HTR-8/SVneo (cell line): ENCODE measurements at places on chromosomes 12 and 14.

GRCh38 chr14:90194706-90195105, 61.6 kb upstream of the PSMC1 start:
- DNase-seq: no peak

DNA sequence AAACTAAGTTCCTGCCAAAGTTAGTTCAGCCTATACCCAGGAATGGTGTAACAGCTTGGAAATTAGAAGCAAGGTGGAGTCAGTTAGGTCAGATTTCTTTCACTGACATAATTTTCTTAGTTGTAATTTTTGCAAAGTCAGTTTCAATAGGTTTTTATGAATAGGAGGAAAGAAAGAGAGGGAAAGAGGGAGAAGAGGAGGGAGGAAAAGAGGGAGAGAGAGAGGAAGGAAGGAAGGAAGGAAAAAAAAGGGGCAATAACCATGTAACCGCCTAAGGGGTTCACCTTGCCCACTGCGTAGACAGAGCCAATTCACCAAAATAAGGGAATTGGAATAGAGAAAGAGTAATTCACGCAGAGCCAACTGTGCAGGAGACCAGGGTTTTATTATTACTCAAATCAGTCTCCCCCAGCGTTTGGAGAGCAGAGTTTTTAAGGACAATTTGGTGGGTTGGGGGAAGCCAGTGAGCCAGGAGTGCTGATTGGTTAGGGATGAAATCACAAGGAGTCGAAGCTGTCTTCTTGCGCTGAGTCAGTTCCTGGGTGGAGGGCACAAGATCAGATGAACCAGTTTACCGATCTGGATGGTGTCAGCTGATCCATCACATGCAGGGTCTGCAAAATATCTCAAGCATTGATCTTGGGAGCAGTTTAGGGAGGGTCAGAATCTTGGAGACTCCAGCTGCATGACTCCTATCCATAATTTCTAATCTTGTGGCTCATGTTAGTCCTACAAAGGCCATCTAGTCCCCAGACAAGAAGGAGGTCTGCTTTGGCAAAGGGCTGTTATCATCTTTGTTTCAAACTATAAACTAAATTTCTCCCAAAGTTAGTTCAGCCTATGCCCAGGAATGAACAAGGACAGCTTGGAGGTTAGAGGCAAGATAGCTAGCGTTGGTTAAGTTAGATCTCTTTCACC, 126.0 kb upstream of the AMIGO2 start:
- no peak for DNase-seq

GRCh38 chr12:97292588-97292987, 170.0 kb upstream of the RMST start:
- DNase-seq: no peak

GRCh38 chr12:120762086-120762485, 36.5 kb downstream of the ACADS start:
- no peak for DNase-seq

- DNase-seq: no peak
Measured at GRCh38 chr14:53778263-53778662, 178.4 kb downstream of the BMP4 start.

GRCh38 chr12:57896434-57897201, 44.7 kb upstream of the ATP23 start:
- peak; percentile 55 for DNase-seq

DNA sequence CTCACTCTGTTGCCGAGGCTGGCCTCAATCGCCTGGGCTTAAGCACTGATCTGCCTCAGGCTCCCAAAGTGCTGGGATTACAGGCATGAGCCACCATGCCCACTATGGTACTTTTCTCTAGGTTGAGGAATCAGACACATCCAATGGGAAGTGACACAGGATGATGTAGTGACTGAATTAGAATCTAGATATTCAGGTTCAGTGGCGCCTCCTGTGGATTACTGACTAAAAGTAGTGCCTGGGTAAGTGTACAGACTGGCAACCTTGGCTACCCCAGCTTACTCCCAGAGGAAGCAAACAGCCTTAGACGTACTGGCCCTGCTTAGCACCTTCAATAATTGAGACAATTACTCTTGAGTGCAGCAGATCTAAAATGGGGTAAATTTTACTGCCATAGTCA, 22.8 kb downstream of the GALNT8 start:
- DNase-seq: no peak

DNA sequence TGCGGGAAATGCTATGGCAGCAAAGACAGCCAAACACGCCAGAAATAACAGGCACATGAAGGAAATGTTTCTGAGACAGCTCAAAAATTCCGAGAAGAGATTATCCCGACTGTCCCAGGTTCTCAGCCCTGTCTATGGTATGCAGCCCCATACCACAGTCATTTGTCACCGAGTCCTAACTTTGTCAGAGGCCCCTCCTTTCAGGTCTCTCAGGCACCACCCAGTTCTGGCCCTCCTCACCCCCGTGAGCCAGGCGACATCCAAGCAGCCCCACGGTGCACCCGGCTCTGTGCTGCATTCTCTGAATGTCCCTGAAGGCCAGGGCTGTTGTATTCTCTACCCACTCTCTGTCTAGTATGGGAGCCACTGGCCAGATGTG, 24.0 kb downstream of the SSH1 start:
- DNase-seq: peak; percentile 79

DNA sequence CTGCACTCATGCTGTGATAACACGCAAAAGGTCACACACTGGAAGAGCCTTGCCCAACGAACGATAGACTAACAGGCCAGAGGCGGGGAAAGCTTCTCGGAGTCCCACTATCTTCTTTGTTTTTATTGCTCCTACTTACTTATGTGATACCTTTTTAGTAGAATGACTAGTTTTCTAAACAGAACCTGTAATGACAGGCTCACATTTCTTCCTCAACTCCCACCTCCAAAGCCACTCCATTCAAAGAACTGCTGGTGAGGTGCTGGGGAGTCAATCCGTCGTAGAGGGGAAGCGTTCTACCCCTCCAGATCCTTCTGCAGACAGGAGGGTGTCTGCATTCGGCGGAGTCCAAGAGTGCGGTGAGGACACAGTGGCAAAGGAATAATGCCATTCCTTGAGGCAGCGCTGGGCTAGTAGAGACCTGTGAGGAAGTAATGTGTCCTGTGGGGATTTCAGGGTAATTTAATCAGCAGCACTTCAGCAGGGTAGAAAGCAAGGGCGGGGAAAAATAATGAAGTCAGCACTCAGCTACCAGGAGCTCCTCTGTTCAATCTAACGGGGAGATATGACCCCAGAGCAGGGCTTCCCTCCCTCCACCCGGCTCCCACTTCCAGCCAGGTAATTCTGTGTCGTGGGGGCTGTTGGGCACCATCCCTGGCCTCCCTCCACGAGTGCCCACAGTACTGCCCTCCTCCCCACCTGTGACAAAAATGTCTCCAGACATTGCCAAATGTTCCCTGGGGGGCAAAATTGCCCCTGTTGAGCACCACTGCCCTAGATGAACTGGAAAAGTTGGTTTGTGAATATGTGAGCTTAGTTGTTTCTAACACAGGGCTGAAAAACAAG, 25.2 kb downstream of the SPRING1 start:
- DNase-seq: no peak

- DNase-seq: no peak
Measured at GRCh38 chr14:77032491-77032843, 4.0 kb upstream of the IRF2BPL start.

DNA sequence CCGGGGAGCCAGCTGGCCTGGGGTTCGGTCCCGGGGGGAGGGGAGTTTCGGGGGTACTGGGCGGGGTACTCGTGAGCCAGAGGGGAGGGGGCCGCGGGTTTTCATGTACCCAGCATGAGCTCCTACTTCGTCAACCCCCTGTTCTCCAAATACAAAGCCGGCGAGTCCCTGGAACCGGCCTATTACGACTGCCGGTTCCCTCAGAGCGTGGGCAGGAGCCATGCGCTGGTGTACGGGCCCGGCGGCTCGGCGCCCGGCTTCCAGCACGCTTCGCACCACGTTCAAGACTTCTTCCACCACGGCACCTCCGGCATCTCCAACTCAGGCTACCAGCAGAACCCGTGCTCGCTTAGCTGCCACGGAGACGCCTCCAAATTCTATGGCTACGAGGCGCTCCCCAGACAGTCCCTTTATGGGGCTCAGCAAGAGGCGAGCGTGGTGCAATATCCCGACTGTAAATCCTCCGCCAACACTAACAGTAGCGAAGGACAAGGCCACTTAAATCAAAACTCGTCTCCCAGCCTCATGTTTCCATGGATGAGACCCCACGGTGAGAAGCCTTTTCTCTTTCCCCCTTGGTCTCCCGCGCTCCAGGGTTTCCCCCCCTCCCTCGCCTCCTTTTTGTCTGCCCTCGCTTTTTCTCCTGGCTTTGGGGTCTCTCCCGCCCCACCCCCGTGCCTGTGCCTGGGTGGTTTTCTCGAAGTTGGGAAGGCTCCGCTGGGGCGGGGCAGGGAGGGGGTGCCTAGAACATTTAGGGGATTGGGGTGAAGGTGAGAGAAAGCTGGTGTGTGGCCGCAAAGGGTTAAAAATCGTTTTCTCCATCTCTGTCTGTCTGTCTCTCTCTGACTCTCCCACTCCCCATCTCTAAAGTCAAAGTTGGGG, 627 bp downstream of the HOXC8 start:
- no peak for DNase-seq

- no peak for DNase-seq
Measured at GRCh38 chr14:103404920-103405319, 19.7 kb downstream of the MARK3 start.

DNA sequence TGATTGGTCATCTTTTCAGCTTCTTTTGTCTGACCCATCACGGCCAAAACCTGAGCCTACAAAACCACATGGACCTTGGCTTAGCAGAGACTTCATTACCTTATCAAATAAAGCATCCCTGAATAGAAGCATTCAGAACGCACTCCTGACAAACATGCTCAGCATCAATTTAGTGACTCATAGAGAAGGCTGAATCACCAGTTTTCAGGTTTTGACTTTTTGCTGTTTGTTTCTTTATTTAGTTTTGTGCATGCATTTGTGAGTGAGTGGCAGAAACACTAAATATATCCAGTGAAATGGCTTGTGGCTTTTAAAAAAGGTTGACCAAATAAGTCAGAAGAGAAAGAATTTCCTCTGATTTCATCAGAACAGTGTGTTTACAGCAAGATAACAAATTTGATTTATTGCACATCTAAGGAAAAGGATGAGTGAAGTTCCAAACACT, 19.0 kb upstream of the OVCH1 start:
- no peak for DNase-seq

GRCh38 chr12:95605875-95606274, 54.6 kb upstream of the USP44 start:
- DNase-seq: no peak

GRCh38 chr12:115357681-115358080, 673.7 kb upstream of the TBX3 start:
- DNase-seq: no peak

DNA sequence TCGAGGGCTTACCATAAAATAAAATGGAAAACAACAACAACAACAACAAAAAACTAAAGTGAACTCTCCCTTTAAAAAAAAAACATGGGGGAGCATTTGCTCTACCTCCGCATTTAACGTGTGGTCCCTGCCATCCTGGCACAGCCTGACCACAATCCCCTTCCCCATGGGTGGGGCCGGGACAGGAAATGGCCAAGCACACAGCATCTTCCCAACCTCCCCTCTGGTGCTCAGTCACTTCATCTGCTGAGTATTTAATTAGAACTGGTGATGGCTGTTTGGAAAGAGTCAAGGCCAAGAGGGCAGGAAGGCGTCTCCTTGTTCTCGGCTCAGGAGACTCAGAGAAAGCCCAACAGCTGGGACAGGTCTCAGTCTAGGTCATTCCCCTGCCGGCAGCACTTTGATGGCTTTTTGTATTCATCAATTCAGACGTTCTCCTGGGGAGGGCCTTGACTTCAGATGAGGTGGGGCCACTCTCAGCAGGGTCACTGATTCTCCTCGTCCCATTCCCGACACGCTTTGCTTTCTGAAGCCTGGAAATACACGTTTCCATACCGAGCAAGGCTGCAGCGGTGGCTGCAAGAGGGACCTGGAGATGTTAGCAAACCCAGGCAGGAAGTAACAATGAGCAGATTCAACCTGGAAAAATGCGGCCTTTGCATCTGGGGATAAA, 44.4 kb downstream of the ANO2 start:
- no peak for DNase-seq
